ENCODE measurements at places on chromosomes 5 and 9. TPM values are rescaled to one million over a fixed set of nuclear protein-coding genes. Genes with fewer than 3 reads are reported as not detected.

Gene FOXI1
- not detected for total RNA-seq

Gene GALT
- 54.7 TPM for total RNA-seq

Gene ITK
- total RNA-seq: 0.84 TPM

Gene NTRK2
- 460 TPM for total RNA-seq
